ENCODE measurements at places on chromosomes 6 and 20.

GRCh38 chr6:28789553-28790083 is 134.2 kb downstream of the TRIM27 start:
- DNase-seq: no peak

DNA sequence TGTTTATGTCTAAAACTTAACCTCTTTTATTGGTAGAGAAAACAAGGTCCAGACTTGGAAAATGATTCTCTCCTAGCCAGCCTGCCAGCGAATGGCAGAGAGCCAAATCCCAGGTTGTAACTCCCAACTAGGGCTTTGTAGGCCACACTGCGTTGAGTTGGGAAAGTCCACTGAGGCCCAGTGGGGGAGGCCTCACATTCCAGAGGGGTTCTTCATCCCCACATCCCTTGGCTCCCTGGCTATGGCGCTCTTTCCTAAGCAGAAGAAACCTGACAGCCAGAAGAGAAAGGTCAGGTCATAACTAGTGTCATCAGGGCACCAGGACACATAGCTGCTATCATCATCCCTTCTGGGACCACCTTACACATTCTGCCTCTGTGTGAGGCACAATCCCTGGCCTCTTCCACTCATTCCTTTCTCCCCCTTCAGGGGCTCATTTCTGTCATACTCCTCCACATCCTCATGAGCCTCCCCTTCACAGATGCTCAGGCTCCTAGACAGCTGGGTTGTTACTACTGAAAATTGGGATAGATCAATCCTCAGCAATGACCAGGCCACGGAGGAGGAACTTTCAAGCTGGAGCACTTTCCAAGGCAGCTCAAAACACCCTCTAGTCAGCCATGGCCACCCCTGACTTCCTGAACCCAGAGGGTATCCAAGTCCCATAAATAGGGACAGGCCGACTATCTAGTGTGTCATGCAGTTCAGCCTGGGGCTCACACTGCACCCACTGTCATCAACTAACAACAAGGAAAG is 48.6 kb downstream of the TCP11 start:
- no peak for DNase-seq

DNA sequence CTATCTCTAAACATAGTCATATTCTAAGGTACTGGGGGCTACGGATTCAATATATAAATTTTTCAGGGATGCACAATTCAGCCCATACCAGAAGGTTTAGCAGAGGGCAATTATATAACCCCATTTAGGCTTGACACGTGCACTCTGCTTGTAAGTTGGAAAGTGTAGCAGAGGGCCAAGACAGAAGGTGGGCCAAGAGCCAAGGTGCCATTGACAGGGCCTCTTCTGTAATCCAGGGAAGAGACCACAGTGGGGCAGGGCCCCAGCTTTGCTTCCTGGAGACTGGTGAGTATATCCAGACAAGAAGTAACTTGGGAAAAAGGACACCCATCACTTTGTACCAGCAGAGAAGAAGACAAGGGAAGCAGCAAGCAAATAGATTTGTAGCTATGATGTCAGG is 672.4 kb upstream of the MARCKS start:
- DNase-seq: no peak

- DNase-seq: no peak
Measured at GRCh38 chr6:167799033-167799821, 27.5 kb upstream of the AFDN start.

DNA sequence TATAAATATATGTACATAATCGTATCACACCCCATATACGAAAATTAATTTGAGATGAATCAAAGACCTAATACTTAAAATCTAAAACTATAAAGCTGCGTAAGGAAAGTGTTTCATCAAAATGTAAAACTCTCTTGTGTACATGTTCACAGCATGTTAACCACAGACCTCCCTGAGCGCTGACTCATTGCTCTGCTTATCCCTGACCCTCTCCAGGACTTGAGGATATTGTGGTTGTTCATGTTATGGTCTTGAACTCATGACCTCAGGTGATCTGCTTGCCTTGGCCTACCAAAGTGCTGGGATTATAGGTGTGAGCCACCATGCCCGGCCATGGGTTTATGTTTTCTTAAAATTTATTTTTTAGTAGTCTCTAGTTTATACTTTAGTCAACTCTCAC is 14.2 kb downstream of the FAM83B start:
- DNase-seq: no peak

- DNase-seq: no peak
Measured at GRCh38 chr20:45892049-45892825, 1.1 kb downstream of the CTSA start.

- DNase-seq: no peak
Measured at GRCh38 chr6:129606664-129607063, 103.3 kb downstream of the ARHGAP18 start.

GRCh38 chr6:35372633-35373032 is 30.3 kb downstream of the PPARD start:
- no peak for DNase-seq

DNA sequence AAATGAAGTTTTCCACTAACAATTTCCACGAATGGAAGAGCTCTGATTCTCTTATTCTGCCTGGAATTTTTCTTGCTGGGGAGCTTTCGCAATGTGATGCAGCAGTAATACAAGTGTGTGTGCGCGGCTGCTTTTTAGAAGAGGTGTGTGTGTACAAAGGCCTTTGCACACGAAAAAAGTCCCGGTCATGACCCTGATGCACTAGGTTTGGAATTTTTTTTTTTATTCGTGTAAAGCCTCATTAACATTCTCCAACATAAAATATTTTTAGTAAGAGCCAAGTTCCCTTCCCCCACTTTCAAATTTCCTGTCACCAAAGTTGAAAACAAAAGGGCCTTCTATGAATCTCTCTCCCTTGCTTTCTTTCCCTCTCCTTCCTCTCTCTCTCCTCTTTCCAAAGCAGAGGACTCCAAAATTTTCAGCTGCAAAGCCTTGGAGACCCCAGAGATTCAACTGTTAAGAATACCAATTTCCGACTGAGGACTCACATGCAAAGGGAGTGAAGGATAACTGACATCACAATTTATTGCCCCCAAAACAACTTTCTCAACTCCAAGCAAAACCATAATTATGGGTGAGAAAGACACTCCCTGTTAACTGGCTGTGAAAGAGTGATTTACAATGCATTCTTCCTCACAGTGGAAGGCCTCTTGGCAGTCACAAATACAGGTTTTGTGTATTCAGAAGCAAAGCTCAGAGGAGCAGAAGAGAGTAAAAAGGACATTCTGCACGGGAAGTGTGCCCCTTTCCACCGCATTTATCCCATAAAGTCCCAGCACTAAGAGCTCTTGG is 421.2 kb upstream of the JARID2 start:
- DNase-seq: no peak

Measured in CMK (cell line).